M059J (cell line): ENCODE measurements at places on chromosomes 1 and 21. TPM values are rescaled to one million over a fixed set of nuclear protein-coding genes. Genes with fewer than 3 reads are reported as not detected.

GRCh38 chr1:245172026-245172425 lies 17.2 kb downstream of the KIF26B start:
- DNase-seq = no peak

DNA sequence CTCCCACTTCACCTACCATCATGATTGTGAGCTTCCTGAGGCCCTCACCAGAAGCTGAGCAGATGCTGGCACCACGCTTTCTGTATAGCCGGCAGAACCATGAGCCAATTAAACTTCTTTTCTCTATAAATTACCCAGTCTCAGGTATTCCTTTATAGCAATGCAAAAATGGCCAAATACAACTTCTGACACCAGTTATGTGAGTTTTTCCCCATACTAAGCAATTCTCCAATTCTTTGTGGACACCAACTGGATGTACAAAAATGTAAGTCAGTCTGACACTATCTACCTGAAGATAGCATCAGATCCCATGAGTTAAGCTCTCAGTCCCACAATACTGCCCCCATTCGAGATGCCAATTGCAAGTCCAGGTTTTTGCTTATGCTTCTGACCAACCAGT lies 65.4 kb upstream of the PPIH start:
- no peak for DNase-seq

DNA sequence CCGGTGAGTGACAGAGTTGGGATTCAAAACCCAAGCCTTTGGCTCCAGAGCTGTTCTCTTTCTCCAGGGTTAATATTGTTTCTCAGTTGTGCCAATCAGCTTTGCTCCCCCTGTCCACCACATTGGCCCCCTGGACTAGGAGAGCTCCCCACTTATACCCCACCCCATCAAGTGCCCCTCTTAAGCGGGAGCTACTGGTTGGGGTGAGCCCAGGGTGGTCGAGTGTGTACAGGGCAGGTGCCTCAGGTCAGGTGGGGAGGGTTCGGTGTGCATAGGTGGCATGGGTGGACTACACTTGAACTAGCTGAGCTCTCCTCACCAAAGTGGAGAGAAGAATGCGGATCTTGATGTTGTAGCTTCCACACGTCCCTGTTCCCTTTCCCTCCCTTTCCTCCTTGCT lies 14.2 kb downstream of the KCNA2 start:
- no peak for DNase-seq

DNA sequence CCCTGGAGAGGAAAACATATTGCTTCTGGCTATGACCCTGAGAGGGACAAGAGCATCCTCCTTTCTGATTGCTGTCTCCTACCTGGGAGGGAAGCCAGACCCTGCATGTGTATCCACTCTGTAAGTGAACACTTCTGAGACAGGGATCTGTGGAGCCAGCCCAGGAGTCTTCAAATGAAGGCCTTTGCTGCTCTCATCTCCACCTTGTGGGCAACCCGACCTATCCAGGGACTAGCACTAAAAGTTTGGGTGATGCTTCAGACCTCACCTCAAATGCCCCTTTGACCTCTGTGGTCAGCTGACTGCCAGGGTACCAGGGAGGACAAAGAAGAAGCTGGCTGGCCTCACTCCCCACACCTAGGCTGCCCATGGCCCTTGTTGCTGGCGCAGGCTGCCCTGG lies 64.7 kb downstream of the KCND3 start:
- no peak for DNase-seq

DNA sequence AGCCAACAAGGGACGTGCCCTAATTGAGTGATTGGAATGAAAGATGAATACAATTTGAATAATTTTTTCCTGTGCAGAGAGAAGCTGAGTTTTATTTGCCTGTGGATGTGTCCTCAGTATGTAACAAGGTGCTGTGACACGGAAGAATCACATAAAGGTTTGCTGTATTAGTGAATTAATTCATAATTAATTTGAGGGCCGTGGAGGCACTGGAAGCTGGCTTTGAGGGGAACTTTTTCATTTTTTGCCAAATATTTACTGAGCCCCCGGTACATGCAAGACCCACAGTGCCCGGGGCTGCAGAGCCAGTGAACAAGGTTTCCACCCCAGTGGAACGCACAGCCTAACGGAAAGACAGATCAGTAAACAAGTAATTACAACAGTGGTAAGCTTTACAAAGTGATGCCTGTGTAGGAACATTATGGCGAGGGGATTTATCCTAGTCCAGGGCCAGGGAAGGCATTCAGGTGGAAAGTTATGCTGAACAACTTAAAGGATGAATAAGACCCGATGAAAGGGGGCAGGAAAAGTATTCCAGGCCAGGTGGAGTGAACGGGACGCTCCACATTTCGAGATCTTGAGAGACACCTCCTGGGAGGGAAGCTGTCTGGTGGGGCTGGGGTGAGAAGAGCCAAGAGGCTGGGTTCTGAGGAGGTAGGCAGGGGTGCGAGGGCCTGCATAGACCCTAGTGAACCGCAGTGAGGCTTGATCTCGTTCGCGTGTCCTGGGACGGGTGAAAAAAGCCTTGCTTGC lies 773 bp upstream of the RCC2 start:
- DNase-seq = no peak

DNA sequence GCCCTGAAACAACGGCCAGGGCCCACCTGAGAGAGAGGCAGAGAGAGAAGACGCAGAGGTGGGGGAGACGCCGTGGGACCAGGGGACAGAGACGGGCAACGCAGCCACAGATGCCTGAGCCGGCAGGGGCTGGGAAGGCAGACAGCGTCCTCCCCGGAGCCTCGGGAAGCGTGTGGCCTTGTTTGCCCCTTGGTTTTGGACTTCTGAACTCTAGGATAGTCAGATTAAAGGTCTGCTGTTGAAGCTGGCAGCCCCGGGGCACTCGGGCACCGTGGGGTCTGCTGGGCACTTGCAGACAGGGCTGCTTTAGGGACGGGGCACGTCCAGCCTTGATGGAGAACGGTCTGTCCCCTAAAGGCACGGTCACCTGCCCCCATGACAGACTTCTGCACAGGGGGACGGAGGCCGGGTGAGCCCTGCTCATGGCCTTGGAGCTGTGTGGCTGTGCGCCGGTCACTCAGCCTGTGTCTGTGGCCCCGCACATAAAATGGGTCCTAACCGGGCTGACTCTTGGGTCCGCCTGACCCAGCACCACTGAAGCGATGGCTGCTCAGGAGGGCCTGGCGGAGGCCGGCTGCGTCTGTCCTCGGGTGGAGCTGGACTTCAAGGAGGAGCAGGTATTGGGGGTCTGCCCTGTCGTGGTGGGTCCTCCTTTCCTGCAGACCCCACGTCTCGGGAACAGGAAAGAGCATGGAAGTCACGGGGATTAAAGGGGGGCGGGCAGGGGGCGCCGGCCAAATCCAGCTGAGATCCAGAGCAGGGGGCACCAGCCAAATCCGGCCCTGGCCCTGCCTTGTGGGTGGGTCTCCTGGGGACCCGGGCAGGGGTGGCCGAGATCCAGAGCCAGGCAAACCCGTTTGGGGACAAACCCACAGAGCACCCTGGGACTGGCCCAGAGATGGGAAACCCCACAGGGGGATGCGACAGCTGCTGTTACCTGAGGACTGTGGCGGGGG lies 9.6 kb upstream of the RNF223 start:
- no peak for DNase-seq

GRCh38 chr1:11354893-11355553 lies 82.0 kb downstream of the UBIAD1 start:
- DNase-seq = no peak

DNA sequence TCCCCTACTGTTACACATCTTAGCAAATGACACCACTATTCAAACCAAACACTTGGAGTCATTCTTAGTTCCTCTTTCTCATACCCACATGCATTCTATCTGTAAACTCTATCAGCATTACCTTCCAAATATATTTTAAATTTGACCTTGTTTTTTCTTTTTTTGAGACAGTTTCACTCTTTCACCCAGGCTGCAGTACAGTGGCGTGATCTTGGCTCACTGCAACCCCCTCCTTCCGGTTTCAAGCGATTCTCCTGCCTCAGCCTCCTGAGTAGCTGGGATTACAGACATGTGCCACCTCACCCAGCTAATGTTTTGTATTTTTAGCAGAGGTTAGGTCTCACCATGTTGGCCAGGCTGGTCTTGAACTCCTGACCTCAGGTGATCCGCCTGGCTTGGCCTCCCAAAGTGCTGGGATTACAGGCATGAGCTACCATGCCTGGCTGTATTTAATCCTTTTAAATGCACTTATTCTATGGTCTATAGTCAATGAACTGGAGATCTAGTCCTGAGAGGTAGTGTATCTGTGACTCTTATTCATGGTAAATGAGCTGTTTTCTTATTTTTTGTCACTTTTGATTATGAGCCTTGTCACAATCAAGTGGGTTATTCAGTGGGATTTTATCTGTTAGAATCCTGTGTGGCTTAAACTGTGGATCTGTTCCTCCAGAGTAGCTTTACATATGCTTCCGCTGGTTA lies 73.1 kb downstream of the GATAD2B start:
- DNase-seq = no peak

DNA sequence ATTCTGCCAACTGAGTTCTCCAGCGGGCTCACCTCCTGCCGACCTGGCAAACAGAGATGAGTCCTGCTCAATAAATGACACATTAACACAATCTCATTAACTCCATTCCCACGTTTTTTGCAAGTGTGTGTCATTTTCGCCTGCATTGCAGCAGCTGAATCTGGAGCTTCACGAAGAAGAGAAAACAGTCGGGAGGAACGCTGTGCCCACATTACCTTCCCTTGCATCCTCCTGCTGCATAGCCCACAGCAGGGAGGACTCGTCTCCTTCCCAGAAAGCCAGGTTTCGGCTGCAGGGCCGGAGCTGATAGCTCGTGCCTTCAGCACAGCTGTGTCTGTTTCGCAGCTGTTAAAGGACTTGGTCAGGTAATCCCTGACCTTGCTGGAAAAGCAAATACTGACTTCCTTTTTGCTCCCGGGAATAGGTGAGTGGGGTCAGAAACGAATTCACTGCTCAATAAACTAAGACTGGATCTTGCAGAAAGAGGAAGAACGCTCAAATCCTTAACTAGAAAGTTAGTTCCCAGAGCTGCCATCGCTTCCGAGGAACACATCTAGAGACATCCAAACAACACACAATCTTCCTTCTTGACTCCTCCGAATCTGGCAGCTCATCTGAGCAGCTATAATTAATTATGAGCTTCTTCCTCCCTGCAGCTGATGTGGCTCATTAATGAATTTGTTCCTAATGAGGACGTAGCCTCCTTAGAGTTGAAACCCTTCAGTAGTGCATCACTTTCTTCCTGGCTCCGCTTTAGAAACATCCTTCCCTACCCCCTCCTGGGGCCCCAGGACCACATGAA lies 33.0 kb downstream of the KANK4 start:
- DNase-seq = no peak

MOB3C gene
- total RNA-seq = 10.3 and 17.2 TPM in 2 replicates

CA6 gene
- not detected in 2 replicates for total RNA-seq

SLFNL1 gene
- total RNA-seq = 0.15 TPM in 1 of 2 replicates, not detected in the other

CACHD1 gene
- 0.74 and 2.1 TPM in 2 replicates for total RNA-seq

ZNF691 gene
- total RNA-seq = 12.3 and 13.3 TPM in 2 replicates

PAPPA2 gene
- 0.05 TPM in 1 of 2 replicates, not detected in the other for total RNA-seq

EDN2 gene
- total RNA-seq = not detected in 2 replicates

MRPL9 gene
- total RNA-seq = 103 and 173 TPM in 2 replicates

GRHL3 gene
- total RNA-seq = not detected in 2 replicates
